ENCODE measurements at places on chromosomes 7 and 10. TPM values are rescaled to one million over a fixed set of nuclear protein-coding genes. Genes with fewer than 3 reads are reported as not detected.

GRCh38 chr10:95352684-95353083 is 61.9 kb upstream of the PDLIM1 start:
- DNase-seq: no peak

- DNase-seq: no peak
Observed at GRCh38 chr7:45027774-45028114, 27.7 kb downstream of the CCM2 start.

DNA sequence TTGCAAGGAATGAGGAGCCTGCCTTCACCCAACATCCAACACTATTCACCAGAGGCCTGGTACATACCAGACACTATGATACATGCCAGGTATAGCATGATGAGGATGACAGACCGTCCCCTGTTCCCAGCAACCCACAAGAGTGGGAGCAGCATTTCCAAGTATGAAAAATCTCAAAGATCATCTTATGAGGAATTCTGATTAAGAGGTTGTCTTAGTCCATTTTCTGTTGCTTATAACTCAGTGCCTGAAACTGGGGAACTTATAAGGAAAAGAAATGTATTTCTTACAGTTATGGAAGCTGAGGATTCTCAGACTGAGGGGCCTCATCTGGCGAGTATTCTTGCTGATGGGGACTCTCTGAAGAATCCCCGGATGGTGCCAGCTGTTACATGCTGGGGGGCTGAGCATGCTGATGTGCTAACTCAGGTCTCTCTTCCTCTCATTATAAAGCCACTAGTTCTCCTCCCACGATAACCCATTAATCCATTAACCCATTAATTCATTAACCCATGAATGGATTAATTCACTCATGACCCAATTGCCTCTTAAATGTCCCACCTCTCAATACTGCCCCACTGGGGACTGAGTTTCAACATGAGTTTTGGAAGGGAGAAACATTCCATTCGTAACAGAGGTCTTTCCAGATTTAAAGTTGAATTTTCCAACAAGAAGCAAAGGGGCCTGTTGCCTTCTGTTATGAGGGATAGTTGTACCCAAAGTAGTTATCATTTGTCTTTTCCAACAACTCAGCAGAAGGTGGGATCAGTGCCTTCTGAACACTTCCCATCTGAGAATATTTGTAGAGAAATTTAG is 173.9 kb downstream of the HERPUD2 start:
- no peak for DNase-seq

DNA sequence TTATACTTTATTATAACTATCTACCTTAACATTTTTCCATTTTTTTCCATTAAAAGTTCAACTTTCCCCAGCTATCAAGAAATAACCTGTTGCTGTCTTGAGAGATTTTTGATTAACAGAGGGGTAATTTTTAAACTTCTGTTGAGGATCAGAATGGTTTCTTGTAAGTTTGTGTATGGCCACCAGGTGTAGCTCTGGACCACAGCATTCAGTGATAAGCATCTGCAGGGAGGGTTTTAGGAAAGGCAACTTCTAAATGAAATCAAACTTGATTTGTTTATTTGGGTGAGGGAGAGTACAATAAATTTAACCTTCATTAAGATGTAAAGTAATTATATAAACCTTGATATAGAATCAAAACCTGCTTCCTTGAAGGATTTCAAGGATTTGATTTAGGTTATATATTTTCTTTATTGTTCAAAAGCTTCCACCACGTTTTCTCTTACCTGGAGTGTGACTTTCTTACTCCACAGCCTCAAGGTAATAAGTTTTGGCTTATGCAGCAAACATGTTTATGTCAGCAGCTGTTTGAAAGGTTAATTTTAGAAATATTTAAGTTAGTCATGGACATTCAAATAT is 153.3 kb downstream of the STK31 start:
- no peak for DNase-seq

- DNase-seq: no peak
Observed at GRCh38 chr10:118042827-118043242, 3.9 kb downstream of the RAB11FIP2 start.

The CLCN1 gene
- 3.6 TPM for total RNA-seq

- DNase-seq: no peak
Observed at GRCh38 chr7:69422574-69422985, 175.7 kb upstream of the AUTS2 start.

The GPNMB gene
- 11.9 TPM for total RNA-seq

DNA sequence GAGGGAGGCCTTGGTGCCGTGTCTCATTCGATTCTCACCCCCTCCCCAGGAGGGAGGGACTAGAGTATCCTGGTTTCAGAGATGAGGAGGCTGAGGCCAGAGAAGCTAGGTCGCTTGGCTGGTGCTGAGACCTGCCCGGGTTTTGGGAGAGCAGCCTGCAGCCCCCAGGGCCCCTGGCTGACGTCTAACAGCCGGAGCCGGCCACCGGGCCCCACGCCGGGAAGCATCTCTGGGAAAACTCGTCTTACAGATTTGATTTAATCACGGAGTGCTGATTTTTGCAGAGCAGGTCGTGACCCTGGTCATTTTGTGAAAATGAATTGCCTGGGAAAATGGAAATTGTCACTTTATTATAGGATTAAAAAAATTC is 97.5 kb downstream of the MICALL2 start:
- no peak for DNase-seq

DNA sequence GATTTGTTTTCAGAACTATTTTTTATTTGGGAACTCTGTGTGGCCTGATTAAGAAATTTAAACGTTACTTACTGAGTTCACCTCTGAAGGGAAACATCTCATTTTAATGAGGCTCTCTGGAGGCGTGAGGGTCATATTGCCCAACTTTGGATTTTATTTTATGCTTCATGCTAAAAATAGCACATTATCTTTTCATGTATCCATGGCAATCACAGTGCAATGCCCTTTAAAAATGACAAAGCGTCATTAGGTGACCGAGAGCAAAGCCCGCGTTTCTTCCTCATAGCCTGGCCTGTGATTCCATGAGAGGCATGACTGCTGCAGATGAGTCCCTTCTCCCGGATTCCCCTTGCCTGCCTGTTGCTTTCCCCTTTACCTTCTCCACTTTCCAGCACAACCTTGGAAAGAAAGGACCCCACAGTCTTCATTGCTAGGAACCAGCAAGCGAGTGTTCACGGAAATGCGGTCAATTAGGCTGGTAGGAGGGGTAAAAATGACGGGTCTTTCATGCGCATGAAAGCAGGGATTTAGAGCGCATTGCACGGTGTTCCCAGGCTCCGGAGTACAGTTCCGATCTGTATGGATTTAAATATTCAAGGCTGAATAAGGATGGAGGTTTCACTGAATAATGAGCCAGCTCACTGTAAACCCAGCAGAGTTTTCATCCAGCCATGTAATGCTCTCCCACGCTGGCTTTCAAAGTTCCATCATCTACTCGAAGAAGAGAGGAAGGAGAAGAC is 98.2 kb upstream of the PITRM1 start:
- no peak for DNase-seq

DNA sequence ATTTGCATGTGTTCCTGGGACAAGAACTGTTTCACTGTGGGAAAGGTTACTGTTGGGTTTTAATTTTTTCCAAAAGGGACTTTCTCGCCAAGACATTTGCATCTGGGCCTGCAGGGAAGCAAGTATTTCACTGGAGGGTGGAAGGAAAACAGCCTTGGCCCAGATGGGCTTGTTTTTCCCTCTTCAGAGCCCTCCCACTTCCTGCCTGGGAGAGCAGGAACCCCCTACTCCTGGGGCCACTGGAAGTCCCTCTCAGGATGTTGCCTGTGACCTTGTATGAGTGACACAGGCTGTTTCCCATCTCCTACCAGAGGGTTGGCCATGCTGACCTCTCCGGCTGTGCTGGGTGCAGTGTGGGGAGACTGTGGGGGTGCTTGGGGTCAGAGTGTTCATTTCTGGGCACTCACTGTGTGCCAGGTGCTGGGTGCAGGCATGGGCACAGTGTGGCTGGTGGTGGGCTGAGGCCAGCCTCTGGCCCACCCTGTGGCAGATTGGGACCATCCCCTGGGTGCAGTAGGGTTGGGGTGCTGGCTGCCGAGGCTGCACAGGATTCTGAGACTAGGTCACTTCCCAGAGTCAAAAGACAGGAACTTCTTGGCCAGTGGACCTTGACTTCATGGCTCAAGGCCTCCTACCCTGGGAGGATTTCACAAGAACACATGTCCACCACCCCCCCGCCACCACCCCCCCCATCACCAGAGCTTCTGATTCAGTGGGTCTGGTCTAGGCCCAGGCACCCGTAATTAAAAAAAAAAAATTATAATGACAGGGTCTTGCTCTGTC is 10.2 kb downstream of the TSPAN15 start:
- no peak for DNase-seq

The AS3MT gene
- total RNA-seq: 3.0 TPM

DNA sequence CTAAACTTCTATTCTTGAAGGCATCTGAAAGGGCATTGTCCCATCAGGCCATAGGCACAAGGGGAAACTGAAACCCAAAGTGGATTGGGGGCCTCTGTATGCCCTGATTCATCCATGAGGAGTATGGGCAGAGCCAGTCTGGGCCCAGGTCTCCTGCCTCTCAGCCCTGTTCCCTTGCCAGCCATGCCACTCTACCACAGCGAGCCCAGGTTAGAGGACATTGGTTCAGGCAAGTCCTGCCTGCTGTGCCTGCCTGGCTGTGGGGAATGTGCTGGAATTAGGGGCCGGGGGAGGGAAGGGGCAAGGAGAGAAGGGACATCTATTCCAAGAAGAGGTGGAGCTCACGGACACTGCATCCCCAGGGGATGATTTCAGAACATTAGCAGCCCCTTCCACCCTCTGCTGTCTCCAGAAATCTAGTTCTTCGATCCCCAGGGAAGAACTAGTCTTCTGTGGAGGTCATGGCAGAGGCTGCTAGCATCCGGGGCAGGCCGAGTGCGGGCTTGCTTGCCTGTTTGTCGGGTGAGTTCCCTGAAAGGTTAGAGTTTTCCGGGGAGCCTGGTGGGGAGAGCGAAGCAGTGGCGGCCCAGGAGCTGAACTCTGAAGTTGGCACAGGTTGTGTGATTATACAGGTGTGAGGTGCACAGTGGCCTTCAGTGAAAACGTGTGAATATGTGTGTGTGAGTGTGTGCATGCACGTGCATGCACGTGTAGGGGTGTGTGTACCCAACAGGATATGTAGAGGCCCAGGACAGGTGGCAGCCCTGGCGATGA is 37.8 kb downstream of the TBATA start:
- no peak for DNase-seq

The OPN4 gene
- 0.12 TPM for total RNA-seq

DNA sequence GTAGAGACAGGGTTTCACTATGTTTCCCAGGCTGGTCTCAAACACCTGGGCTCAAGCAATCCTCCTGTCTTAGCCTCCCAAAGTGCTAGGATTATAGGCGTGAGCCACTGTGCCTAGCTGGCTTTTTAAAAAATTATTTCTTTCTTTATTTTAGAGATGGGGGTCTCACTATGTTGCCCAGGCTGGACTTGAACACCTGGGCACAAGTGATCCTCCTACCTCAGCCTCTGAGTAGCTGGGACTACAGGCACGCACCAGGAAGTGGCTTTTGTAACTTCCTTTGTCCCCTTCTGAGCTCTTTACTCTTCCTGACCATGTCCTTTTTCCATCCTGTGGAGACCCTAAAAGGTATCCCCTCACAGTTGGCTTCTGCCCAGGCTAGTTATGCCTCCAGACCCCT is 2.1 kb upstream of the MYOZ1 start:
- no peak for DNase-seq

DNA sequence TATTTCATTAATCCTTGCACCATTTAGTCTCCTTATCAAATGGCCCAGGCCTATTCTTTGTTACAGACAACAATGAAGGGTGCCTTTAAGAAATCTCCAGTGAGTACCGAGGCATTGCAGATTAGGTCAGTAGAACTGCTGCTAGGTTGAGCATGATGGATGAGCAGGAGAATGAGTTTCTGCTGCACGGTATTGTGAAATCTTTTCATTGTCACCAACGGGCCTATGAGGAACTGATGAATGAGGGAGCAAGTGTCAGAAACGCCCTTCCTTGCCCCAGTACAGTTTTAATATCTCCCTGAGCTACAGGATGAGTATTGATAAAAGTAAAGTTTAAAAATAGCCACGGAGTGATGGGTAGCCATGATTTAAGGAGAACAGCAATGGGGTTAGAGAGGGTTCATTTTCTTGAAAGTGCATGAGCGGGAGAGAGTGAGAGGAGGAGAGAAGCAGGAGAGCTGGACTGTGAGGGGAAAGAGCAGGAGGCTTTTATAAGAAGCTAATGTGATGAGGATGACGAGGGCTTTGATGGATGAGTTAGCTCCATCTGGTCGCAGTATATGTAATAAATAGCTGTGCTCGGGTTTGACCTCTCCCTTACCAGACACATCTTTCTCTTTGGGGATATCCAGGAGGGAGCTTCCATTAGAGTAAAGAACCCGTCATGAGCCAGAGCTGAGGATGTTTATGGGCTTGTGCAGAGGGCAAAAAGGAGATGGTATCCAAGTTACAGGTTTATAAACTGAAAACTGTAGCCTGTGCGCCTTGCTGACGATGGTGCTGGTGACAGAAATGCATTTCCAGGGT is 526.1 kb downstream of the LRMDA start:
- DNase-seq: no peak

GRCh38 chr7:105587909-105588635 is 6.8 kb upstream of the EFCAB10 start:
- DNase-seq: no peak

- no peak for DNase-seq
Observed at GRCh38 chr10:123611876-123612275, 54.3 kb upstream of the GPR26 start.

The FIGNL1 gene
- total RNA-seq: 9.5 TPM

The ANKRD61 gene
- 0.77 TPM for total RNA-seq

DNA sequence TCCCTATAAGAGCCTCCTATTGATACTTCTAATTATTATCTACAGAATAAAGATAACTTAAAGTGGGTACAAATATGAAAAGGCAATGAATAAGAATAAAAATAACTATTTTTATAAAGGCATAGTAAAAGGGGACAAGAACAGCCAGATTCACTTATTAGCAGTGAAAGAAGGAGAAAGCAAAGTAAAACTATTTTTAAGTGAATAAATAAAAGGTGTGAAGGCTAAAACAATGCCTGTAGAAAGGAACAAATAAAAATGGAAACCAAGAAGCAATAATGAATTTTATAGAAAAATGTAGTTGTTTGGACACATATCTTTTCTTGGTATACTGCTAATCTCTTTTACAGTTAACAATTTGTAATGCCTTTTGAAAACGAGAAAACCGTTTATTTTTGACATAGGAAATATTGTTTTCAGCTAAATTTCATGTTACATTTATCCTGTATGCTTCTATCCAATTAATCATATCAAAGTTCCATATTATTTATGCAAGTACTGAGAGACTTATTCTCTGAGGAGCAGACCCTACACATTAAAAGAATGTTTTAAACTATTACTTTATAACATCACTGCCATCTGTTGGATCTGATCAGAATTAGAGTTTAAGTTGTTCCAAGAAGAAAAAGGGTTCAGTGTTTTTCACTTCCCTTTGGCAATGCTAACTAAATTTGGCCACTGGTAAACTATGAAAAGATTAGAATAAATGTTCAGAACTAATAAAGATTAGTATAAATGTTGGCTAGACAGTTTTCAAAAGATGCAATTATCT is 59.1 kb downstream of the ARMC3 start:
- no peak for DNase-seq

The CHAT gene
- not detected for total RNA-seq

The TRIM50 gene
- total RNA-seq: 0.25 TPM

- DNase-seq: no peak
Observed at GRCh38 chr7:113774182-113774807, 144.5 kb downstream of the PPP1R3A start.

- no peak for DNase-seq
Observed at GRCh38 chr10:67242528-67242927, 316.7 kb downstream of the LRRTM3 start.

The PRSS37 gene
- not detected for total RNA-seq

GRCh38 chr7:149732111-149732561 is 41.3 kb downstream of the ZNF467 start:
- no peak for DNase-seq

The ATP6V0A4 gene
- not detected for total RNA-seq

The PHKG1 gene
- 32.2 TPM for total RNA-seq

The WNT2 gene
- total RNA-seq: not detected

The JCAD gene
- 12.9 TPM for total RNA-seq

Measured in psoas muscle (tissue), 8 donors.